Lung (tissue), 17 donors: ENCODE measurements at places on chromosomes 4 and X.

DNA sequence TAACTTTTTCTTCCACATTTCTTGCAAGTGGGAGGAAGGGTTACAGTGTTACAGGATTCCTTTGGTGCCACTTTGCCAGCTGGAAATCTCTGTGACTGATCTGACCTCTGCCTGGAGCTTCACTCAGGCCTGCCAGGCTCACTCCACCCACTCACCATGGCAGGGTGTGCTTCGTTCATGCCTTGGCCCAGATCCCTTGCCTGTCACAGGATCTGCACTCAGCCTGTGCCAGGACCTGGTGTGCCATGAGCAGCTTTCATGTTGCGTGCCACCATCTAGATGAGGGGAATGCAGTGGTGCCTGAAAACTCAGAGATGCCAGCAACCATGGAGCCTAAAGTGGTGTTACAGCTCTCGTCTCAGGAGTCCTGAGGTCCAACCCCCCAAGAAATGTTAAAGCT is 2596.4 kb downstream of the PCDH7 start:
- DNase-seq, result no peak

DNA sequence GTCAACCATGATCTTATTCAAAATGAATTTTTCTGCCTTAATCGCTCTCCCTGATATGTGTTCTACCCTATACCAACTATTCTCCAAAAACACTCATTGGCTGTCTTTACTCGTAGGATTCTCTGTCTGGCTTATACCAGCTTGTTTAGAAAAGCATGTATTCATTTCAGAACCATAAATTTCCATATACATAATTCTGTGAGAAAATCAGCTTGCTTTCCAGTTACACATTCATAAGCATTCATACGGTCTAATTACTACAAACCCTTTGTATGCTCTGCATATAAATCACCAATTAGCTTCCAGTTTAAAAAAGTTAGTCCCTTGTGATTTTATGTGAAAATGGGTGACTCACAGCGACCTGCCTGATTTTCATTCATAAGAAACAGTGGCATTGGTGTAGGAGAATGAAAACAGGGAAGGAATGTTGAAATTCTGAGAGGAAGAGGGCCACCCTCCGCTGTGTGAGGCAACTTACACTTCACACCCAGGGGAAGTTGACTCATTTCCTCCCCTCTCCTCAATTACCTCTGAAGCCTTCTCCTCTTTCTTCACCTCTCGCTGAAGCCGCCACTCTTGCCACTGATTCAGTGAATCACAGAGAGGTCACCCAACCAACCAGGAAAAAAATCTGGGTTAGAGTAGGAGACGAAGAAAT is 63.3 kb downstream of the MEPE start:
- DNase-seq, result no peak

GRCh38 chr4:39649639-39650265 is 11.1 kb upstream of the SMIM14 start:
- DNase-seq, result no peak

- no peak for DNase-seq
These were observed 367.4 kb downstream of the MID1IP1 start for GRCh38 chrX:39168609-39169008.

DNA sequence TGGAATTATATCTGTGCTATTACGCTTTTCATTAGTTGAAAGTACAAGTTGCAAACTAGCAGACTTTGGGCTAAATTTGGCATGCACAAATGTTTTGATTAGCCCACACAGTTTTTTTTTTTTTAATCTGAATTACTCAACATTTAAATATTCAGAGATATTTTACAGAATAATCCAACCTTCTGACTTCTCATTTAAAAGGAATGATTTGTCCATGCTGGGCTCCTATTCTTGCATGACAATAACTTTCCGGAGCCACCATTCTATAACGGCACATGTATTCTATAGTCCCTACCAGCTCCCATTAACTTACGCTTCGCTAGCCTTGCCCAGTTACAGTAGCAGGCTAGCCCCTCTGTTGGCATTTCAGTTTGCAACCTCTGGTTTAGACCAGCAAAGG is 219.3 kb upstream of the FTHL17 start:
- DNase-seq, result no peak

- no peak for DNase-seq
These were observed 30.9 kb downstream of the REELD1 start for GRCh38 chr4:146245246-146245645.

GRCh38 chr4:89100853-89101252 is 10.5 kb upstream of the TIGD2 start:
- DNase-seq, result no peak

DNA sequence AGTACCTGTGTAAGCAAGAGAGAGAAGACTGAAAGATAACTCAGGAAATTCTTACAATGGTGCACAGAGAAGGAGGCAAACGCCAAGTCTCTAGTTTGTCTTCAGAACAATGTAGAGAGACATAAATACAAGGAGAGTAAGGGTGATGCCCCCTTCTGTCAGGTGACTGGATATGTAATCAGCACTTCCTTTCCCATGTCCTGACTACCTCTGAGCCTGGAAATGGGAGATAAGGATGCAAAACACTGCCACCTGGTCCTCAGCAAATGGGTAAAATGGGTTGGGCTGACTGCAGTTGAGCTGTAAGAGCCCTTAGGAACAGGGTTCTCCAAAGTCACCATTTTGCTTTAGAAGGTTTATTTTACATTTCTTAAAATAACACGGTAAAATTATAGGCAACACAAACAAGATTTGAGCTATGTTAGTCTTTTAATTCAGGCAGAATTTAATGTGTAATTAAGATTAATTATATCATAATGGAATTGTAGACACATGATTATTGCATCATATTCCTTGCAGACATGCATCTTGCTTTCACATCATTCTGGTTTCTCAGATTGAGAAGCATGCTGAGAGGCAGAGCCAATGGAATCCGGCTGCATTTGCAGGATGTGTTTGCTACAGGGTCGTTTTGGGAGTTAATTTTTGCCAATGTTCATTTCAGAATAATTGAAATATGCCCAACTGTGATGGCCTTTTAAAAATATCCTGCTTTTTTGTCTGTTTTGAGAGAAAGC is 37.2 kb upstream of the ARX start:
- no peak for DNase-seq

DNA sequence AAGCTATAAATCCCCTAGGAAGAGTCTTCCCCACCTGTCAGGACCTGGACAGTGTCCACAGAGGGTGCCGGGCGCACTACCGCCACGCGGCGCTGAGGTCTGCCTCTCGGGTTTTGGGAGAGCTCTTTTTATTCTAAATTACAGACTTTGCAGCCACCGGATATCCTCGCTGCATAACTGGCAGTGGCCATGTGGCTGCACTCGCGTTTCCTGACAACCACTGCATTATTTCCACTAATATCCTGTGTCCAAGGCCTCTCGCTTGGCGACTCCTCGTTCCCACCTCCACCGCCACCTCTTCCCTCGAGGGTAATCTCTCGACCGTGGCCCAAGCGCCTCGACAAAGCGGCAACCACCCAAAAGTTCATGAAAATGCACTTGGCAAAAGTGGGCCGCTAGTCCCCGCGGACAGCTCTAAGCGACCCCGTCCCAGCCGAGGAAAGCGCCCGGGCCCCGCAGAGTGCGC is 512 bp upstream of the TMEM131L start:
- peak; percentile 79 for DNase-seq

GRCh38 chrX:102042372-102043325 is 82.8 kb upstream of the TCEAL2 start:
- DNase-seq, result no peak

DNA sequence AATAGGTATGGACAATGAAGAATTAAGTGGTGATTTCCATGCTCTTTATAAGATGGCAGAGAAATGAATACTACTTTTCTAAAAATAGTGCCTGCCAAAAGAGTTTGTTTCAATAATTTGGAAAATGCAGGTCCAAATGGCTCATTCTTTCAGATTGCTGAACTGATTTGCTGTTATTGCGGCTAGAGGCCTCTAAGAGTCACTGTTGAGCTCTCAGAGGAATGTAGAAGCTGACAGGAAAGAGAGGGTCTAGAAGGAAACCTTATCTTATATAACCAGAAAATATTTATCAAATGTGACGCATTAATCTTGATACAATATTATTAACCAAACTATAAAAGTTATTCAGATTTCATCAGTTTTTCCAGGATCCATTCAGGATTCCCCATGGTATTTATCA is 65.7 kb upstream of the PAGE1 start:
- DNase-seq, result peak; percentile 49

GRCh38 chr4:177401658-177402273 is 40.5 kb downstream of the AGA start:
- DNase-seq, result no peak

GRCh38 chr4:673349-674091 is 556 bp downstream of the ATP5ME start:
- peak; percentile 26 for DNase-seq

GRCh38 chr4:80069837-80070731 is 2.9 kb downstream of the ANTXR2 start:
- peak; percentile 6 for DNase-seq

DNA sequence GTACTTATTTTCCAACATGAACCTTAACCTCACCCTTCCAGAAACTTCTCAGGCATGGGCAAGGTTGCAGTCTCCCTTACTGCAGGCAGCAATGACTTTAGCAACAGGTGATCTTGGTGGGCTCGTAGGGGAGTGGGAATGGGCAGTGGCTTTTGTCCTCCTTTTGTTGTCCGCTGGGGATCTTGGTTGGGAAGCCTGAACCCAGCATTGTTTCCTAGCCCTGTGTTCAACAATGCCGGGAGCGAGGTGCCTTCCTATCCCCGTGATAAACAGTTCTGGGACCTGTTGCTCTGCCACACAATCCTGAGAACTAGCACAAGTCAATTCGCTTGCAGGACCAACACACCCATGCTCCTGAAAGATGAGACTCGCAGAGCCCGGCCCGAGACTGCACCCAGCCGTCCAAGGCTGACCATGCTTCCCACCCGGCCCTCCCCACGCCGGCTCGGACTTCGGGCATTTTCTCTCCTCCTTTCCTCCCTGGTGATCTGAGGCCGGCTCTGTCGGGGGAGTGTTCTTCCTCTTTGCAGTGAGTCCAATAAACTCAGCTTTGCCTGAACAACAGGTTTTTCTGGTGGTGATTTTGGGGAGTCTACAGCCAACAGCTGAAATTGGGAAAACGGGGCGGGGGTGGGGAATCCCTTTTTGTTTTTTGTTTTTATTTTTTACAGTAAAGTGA is 20.2 kb downstream of the IRAK1 start:
- DNase-seq, result no peak

- DNase-seq, result peak; percentile 59
These were observed 494.4 kb downstream of the TMA16 start for GRCh38 chr4:163988865-163989264.

GRCh38 chr4:108205859-108206258 is 37.1 kb upstream of the LEF1 start:
- no peak for DNase-seq

DNA sequence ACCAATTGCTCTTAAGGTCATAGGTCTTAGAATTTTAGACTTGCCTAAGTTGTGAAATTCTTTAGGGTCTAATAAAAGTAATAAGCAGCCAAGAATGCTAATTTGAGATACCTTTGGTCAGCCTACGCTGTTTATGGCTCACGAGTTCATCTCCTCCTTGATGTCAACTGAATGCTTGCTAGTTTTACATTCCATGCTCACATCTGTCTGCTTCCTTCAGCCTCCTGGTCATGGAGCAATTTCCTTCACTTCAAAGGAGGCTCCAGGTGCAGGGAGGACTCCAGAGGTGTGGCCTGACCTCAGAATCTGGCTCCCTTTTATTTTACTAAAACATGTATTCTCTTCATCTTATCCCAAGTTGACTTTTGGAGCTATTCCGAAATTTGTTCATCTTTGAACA is 23.3 kb upstream of the LNX1 start:
- no peak for DNase-seq

- peak; percentile 48 for DNase-seq
These were observed 99.2 kb downstream of the PSAPL1 start for GRCh38 chr4:7335344-7336066.

- DNase-seq, result peak; percentile 98
These were observed 1.4 kb downstream of the C4orf36 start for GRCh38 chr4:86890790-86891189.

DNA sequence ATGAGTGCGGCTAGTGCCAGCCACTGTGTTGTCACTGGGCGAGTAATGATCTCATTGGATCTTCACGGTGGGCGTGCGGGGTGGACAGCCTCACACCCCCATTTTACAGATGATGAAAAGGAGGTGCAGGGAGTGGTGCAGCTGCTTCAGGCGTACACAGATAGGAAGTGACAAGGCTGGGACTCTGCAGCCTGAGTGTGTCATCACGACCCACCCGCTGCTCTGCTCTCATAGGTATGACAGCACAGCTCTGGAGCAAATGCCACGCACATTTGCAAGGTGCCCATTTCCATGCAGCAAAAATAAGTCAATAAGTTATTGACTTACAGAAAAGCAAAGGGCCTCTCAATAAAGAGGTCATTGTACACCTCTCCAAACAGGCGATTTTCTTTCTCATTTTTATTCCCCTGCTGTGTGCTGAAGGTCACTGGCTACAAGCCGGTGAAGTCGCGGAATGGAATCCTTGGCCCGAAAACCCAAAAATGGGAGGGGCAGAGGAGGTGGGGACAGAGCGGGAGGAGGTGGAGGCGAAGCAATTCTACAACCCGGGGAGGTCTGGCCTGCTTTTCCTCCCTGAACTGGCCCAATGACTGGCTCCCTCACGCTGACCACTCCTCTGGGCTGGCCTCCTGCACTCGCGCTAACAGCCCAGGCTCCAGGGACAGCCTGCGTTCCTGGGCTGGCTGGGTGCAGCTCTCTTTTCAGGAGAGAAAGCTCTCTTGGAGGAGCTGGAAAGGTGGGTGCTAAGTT is at the start of gene SOD3:
Gene SOD3 (plus strand): TSS at position 658 of the 750 bp plus-strand sequence. CDS start 3,949 bp downstream, outside the sequence.
- DNase-seq, result peak; percentile 80

DNA sequence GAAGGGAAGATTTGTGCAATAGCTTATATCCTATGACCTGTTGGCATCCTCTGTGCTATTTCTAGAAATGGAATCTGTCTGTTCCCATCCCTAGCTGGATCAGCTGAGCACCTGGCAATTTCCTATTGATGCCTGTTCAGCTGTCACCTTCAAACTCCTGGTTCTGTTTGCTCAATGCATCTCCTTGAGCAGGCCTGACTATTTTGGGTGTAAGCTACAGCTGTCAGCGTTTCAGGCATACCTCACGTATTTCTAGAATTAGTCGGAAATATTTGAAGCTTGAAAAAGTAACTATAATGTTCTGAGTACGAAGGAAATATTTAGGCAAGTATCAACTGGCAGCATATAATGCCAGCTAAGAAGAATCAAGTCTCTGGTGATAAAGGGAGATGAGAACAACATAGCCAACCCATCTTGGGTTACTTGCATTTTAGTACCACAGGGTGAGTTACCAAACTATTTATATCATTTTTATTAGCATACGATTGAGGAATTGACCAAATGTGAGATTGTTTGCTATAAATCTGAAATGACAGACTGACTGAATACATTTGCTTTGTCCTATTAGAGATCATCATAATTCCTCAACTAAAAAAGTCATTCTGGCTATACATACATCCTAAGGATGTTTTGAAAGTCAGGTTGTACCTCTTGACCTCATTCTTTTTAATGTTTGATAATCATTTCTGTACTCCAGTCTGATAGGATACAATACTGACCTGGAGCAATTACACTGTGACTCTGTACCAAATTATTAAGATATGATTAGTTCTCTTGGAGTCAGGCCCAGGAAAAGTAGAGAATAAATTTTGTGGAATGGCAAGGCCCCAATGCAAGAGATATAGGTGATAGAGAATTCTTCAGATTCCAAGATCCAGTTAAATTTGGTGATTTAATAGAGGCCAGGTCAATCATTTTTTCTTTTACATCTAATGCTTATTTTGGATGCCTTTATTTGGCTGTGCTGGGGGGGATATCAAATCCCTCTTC is 36.4 kb upstream of the PLAC1 start:
- DNase-seq, result no peak

GRCh38 chrX:110442635-110443034 is 84.0 kb downstream of the RTL9 start:
- DNase-seq, result peak; percentile 37

GRCh38 chr4:45663003-45663402 is 460.9 kb downstream of the GABRG1 start:
- DNase-seq, result peak; percentile 98
